ENCODE measurements at places on chromosomes 6 and 20.

GRCh38 chr20:37438464-37439222 lies 82.4 kb upstream of the NNAT start:
- no peak for DNase-seq

GRCh38 chr6:161215876-161216615 lies 57.8 kb downstream of the AGPAT4 start:
- no peak for DNase-seq

DNA sequence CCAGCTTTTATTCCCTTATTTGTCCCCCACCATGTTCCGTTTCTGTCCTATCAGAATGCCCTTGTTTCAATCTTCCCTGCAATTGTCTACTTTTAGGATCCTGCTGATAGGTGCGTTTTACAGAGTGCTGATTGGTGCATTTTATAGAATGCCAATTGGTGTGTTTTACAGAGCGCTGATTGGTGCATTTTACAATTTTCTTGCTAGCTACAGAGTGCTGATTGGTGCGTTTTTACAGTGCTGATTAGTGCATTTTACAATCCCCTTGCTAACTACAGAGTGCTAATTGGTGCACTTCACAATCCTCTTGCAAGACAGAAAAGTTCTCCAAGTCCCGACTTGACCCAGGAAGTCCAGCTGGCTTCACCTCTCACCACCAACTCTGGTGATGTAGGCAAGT lies 161.6 kb upstream of the CDYL start:
- DNase-seq = no peak

- no peak for DNase-seq
Measured at GRCh38 chr6:141426400-141426980, 706.2 kb upstream of the GJE1 start.

- no peak for DNase-seq
Measured at GRCh38 chr6:100258752-100259151, 206.0 kb downstream of the SIM1 start.

- DNase-seq = no peak
Measured at GRCh38 chr6:6455272-6455671, 133.2 kb upstream of the LY86 start.

GRCh38 chr6:106731144-106731842 lies 101.9 kb downstream of the QRSL1 start:
- no peak for DNase-seq

GRCh38 chr6:70351461-70351860 lies 48.6 kb upstream of the COL9A1 start:
- no peak for DNase-seq

DNA sequence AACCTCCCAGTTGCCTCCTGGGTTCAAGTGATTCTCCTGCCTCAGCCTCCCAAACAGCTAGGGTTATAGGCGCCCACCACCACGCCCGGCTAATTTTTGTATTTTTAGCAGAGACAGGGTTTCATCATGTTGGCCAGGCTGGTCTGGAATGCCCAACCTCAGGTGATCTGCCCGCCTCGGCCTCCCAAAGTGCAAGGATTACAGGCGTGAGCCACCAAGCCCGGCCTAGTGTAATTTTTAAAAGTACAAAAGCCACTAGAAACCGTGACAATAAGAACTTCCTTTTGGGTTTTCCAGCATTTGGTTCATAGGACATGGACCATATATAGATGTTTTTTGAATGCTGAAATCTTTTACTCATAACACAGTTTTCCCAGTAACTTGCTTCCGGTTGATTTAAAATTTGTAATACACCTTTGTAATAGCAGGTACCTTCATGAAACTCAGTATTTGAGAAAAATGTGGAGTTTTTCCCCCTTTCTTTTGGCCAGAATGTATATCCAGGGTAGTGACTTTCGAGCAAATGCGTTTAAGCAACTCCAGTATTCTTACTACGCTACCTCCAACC lies 467 bp downstream of the PXT1 start:
- DNase-seq = no peak

GRCh38 chr20:62428396-62429295 lies 1.3 kb upstream of the RBBP8NL start:
- no peak for DNase-seq

GRCh38 chr20:13059398-13060136 lies 50.8 kb downstream of the SPTLC3 start:
- no peak for DNase-seq

GRCh38 chr6:120219339-120219738 lies 869.8 kb upstream of the MAN1A1 start:
- DNase-seq = no peak

DNA sequence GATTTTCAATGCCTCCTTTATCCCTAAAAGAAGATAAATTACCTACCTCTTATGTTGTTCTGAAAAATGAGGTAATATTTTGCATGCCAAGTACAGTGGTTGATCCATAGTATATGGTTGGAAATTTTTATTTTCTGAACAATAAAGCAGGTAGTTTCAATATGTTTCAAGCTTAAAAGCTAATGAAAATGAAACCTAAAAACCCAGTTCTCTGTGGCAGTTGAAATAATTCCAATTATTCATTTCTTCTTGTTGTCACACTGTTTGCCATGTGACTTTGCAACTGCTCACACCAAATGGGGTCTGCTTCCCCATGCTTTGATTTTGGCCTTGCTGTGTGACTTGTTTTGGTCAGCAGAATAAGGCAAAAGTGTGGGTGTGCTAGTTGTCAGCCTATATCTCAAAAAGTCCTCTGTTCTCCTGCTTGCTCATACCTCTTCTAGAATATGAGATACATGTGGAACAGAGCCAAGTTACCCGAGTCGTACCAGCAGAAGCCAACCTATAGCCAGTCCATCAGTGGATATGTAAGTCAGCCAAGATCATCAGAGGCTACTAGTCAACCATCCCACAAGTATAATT lies 197.2 kb upstream of the THEMIS start:
- no peak for DNase-seq

DNA sequence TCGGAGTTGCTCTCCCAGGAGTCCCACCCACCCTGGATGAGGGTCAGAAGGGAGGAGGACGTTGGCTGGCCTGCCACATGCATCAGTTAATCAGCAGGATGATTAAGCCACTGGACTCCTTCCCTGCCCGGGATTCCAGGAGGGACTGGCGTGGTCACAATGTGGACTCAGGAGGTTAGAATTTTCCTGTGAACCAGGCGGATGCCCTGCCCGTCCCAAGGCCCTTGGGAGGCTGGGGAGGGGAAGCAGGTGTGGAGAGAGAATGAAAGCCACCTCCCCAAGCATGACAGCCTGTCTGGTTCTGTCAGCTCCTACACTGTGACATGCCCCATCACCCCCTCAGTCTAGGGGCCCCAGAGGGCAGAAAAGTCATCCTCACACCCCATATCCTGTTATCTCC lies 11.6 kb upstream of the ITPR3 start:
- no peak for DNase-seq

GRCh38 chr20:24756292-24757025 lies 192.6 kb upstream of the CST7 start:
- no peak for DNase-seq

DNA sequence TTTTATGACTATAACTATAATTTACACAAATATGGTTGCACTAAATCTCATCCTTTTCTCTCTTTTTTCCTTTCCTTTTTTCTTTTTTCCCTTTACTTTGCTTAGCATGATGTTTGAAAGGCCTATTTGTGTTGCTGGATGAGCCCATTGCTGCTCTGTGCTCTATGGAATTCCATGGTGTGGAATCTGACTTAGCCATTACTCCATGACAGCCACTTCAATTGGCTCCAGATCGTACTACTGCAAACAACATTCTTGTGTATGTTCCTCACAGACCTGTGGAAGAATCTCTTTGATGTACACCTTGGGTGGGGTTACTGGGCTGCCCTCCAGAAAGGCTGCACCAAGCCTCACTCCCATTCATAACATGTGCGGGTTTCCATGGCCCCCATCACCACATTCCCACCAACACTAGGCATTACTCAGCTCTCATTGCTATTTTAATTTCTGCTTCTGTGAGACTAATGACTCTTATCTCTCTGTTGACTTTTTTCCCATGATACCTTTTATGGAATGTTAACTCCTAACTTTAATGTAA lies 979.0 kb downstream of the KIF16B start:
- no peak for DNase-seq

DNA sequence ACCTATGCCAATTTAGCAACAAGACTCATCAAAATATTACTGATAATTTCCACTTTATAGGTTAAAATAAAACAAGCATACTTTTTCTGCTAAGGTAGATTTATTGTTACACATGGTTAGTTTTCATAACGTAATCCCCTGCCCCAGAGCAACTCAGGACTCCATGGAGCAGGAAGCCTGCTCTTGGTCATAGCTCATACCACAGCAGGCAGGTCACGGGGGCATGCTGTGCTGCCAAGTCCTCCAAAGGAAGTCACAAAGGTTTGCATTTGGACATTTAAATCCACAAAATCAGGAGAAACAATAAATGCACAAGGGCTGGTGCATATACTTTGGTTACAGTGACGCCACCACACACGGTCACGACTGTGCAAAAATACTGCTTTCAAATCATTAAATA lies 12.5 kb downstream of the GZF1 start:
- no peak for DNase-seq

- DNase-seq = no peak
Measured at GRCh38 chr6:17086469-17086868, 15.4 kb upstream of the STMND1 start.

- no peak for DNase-seq
Measured at GRCh38 chr20:11001764-11002540, 328.2 kb upstream of the JAG1 start.

GRCh38 chr6:135438907-135439535 lies 58.5 kb downstream of the AHI1 start:
- no peak for DNase-seq

GRCh38 chr6:14590586-14590985 lies 473.0 kb downstream of the CD83 start:
- DNase-seq = no peak

- DNase-seq = no peak
Measured at GRCh38 chr6:100115407-100116101, 121.5 kb upstream of the MCHR2 start.

GRCh38 chr6:92587525-92587924 lies 831.8 kb downstream of the EPHA7 start:
- DNase-seq = no peak

DNA sequence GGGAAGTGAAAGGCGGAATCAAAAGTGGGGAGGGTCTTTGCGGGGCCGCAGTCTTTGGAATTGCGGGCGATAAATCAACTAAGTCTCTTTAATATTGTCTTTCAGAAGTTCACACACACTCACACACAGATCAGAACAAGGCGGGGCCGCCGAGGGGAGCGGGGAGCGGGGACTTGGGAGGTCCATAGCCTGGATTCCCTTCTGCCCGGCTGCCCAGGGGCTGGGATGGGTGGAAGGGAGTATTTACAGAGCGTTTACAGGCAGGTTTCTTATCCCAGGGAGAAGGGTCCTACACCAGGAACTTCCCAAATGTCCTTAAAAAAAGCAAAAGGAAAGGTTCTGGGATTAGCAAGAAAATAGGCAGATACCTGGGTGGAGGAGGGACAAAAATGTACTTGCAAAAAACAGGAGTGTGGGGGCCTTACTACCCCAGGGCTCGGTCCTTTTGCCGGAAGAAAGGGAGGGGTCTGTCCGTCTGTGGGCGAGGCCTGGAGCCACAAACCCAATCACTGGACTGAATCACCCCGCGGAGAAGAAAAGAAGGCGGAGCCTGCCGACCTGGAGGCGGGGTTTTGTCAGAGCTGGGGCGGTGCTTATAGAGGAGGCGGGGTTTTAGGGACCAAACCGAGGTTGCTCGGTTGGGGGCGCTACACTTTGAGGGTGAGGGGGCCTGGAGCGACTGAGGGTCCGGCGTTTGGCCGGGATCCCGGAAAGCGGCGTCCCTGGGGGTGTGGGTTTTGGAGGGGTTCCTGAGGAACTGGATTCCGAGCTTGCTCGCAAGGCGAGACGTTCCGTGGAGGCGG lies 3.2 kb downstream of the PRRT1 start:
- DNase-seq = peak; percentile 60

- no peak for DNase-seq
Measured at GRCh38 chr6:54335871-54336270, 27.6 kb downstream of the TINAG start.

DNA sequence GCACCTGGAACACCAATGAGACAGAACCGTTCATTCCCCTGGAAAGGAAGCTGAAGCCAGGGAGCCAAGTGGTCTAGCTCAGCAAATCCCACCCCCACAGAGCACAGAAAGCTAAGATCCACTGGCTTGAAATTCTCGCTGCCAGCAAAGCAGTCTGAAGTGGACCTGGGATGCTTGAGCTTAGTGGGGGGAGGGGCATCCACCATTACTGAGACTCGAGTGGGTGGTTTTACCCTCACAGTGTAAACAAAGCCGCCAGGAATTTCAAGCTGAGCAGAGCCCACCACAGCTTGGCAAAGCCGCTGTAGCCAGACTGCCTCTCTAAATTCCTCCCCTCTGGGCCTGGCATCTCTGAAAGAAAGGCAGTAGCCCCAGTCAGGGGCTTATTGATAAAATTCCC lies 53.1 kb downstream of the KIF16B start:
- DNase-seq = no peak

DNA sequence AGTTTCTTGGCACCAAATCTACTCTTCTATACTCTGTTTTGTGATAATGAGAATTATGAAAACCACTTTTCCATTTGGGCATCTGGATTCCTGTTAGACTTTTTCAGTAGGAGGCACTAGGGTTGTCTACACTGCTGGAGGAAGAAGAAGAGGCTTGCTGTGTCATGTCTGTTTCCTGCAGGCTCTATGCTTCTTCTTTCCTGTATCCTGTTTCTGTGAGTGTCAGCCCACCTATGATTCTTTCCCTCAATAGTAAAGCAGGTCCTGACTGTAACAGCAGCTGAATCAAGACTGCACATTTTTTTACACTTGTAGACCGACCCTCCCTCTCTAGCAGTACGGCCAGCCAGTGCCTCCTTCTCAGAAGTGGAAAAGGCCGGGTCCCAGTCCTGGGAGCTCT lies 603.9 kb downstream of the HDGFL1 start:
- DNase-seq = no peak

GRCh38 chr20:38313676-38314075 lies 9.7 kb downstream of the BPI start:
- DNase-seq = no peak

DNA sequence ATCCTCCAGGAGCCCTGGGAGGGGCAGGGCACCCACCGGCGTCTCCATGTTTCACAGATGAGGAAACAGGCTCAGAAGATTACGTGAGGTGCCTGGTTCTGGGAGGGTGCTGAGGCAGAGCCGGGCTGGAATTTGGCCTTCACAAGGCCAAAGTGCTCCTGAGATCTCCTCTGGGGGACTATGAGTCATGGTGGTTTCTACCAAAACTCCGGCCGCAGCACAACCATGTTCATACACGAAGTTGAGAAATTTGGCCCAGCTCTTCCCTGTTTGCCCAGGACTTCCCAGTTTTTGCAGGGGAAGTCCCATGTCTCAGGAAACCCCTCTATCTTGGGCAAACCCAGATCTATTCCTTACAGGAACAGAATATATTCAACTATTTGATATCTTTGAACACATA lies 172.9 kb upstream of the CDYL start:
- DNase-seq = no peak

GRCh38 chr6:142207265-142207877 lies 60.3 kb downstream of the VTA1 start:
- no peak for DNase-seq

- no peak for DNase-seq
Measured at GRCh38 chr6:132388291-132388690, 13.0 kb downstream of the MOXD1 start.

- DNase-seq = no peak
Measured at GRCh38 chr6:50047026-50047425, 2.7 kb downstream of the DEFB112 start.

Data from stimulated activated CD4-positive, alpha-beta T cell treated with anti-CD3 and anti-CD28 coated beads, Interleukin-15, amount 100 ng/mL, for 1 hour (primary cell).